ENCODE measurements at places on chromosomes 7 and 10. TPM values are rescaled to one million over a fixed set of nuclear protein-coding genes. Genes with fewer than 3 reads are reported as not detected.

GRCh38 chr7:112204499-112205342 is 1.5 kb downstream of the DOCK4 start:
- DNase-seq = no peak

GRCh38 chr10:27654284-27654683 is 91.3 kb downstream of the MKX start:
- no peak for DNase-seq

DNA sequence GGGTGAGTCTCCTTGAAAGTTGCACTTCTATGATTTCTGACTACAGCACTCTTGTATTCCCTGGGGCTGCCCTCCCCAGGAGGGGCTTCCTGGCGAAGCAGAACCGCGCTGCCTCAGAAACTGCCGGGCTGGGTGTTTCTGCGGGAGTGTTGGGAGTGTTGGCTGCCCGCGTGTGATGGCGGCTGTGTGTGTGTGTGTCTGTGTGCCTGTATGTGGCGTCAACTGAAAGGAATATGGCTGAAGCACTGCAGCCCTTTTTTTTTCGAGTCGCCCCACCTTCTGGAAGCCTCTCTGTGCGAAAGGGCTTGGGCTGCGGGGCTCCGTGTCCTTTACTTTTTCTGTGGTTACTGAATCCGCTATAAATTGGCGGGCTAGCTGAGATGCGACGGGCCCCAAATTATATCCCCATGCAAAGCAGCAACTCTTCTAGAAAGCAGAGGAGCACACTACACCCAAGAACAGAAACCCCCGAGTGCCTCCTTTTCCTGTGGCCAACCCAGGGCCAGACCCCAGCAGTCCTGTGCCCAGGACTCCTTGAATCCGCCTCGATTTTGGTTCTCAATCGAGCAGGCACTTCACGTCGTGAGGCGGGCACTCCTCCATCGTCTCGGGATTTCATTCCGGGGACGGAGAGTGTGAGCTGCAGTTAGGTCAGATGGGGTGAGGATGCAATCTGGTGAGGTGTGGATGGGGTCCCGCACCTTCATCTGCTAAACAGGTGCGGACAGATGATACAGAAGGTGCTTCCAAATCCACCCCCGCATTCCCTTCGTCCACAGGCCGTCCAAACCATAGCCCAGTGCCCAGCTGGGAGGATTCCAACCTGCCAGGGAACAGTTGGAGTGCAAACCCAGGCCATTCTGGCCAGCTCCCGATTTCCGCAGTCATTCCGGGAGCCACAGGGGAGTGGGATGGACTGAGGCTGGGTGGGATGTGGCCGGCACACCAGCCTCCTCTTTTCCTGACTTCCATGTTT is 22.5 kb upstream of the ZNF273 start:
- DNase-seq = no peak

DNA sequence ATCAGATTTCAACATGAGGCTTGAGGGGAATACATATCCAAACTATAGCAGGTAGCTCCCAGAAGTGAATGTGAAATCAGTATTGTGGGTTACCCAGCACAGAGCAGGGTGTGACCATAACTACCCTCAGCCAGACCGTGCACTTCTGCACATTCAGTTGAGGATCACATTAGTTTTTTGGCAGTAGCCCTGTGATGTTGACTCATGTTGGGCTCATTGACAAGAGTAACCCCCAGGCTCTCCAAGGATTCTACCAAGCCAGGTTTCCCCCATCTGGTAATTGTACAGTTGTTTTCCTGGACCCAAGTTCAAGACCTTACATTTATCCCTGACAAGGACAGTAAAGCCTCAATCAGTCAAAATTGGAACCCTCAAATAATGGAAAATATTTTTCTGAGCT is 11.7 kb upstream of the CPA4 start:
- no peak for DNase-seq

Gene NRBF2
- 25.3 TPM for total RNA-seq

Gene GPER1
- total RNA-seq = not detected

Gene VSTM4
- total RNA-seq = 0.05 TPM

Gene SLC26A5
- not detected for total RNA-seq
